ENCODE measurements at places on chromosomes 7 and 10. TPM values are rescaled to one million over a fixed set of nuclear protein-coding genes. Genes with fewer than 3 reads are reported as not detected.

GRCh38 chr10:68576118-68576517 lies 16.0 kb downstream of the TET1 start:
- no peak for DNase-seq

GRCh38 chr7:41110186-41110585 lies 592.7 kb downstream of the INHBA start:
- DNase-seq = no peak

- peak; percentile 86 for DNase-seq
Observed at GRCh38 chr7:1247527-1248041, 14.9 kb downstream of the UNCX start.

Gene EGFR
- total RNA-seq = 61.3 TPM

Gene CALHM3
- total RNA-seq = not detected
